Posterior cingulate gyrus (tissue), 11 donors: ENCODE measurements at places on chromosomes 13 and 19.

- no peak for DNase-seq
Observed at GRCh38 chr19:1101337-1101698, 2.5 kb upstream of the GPX4 start.

GRCh38 chr13:111939666-111940278 lies 127.2 kb upstream of the SOX1 start:
- no peak for DNase-seq

- no peak for DNase-seq
Observed at GRCh38 chr19:6393983-6394412, 1.0 kb upstream of the GTF2F1 start.

DNA sequence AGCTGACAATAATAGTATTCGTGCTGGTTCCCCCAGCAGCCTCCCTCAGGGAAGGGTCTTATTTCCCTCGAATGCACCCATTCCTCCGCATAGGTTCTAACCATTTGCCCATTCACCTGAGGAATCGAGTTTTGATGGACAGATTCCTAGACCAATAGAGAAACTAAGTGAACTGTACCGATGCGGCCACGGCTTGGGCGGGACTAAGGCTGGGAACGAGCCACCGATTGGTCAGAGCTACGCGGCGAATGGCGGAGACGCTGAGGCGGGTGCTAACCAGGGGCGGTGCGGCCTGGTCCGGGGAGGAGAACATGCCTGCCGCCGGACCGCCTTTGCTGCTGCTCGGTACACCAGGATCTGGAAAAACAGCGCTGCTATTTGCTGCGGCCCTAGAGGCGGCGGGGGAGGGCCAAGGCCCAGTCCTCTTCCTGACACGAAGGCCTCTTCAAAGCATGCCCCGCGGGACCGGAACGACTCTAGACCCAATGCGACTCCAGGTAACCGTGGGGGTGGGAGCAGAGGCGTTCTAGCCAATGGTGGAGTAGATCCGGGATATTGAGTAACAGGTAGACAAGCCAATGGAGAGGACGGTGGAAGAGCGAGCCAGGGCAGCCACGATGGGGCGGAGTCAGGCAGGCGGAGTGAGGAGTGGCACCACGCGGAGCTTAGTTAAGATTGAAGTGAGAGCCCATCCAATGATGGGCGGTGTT lies at the start of gene SWSAP1:
Gene SWSAP1 (plus strand): TSS at position 234 of the 710 bp plus-strand sequence. CDS start 15 bp downstream, at position 249.
- DNase-seq = peak; percentile 97

- DNase-seq = no peak
Observed at GRCh38 chr13:46698910-46699460, 98.0 kb downstream of the ESD start.

GRCh38 chr19:48303367-48303766 lies 22.0 kb upstream of the EMP3 start:
- no peak for DNase-seq

GRCh38 chr13:98445340-98446233 lies 131.3 kb downstream of the STK24 start:
- DNase-seq = peak; percentile 75

DNA sequence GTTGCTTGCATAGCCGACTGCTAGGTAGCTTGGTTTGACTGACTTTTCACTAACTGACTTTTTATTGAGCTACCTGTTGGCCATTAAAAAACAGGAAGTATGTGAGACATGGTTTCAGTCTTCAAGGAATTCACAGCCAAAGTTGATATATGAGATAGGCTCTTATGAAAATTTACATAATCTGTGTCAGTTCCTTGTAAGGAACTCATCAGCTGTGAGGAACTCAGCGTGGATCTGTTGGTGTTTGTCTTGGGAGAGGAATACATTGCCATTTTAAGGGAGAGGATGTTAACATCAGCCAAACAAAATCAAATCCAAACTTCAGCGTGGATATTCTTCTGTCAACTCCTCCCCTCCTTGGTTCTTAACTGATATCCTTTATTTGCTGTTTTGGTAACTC lies 2.0 kb downstream of the RNF113B start:
- no peak for DNase-seq

DNA sequence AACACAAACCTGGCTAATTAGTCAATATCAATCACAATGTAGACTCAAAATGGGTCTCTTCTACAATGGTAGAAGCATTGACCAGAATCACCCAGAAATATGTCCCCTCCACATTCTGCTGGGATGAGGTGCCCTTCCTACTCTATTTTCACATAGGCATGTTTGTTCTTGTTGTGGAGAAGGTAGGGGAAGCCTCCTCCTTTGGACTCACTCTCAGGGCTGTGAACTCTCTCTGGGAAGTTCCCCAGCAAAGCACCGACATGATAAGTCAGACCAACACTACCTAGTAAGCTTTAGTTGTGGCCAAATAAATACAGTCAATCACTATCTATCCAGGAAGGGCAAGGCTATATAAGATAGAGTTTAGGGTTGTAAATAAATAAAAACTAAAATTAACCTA lies 194.5 kb upstream of the UBL3 start:
- no peak for DNase-seq

- DNase-seq = no peak
Observed at GRCh38 chr13:44769686-44770085, 193.6 kb upstream of the TSC22D1 start.

DNA sequence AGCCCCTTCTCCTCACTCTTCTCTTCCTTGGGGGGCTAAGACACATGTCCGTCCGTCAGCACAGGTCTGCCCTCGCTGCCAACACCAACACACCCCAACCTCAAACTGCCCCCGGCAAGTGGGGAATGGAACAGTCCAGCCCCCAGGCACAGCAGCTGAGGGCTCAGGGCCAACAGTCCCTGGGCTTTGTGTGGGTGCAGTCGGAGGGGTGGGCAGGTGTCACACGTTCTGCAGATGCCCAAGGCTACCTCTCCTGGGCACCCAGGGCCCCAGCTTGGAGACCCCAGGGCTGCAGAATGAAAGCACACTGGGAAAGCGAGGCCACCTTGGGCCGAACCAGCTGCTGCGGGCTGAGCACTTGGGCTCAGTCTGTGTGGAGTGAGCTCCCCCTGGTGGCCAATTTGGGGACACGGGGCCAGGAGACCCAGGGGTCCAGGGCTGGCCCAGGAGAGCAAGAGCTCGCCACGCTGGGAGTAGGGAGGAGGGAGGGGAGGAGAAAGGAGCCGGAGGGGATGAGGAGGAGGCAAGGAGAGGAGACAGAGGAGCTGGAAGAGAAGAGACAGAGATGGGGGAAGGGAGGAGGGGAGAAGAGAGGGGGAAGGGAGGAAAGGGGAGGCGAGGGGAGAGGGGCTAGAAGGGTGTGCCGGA lies 14.0 kb upstream of the ATP8B3 start:
- peak; percentile 79 for DNase-seq

GRCh38 chr13:43078399-43078798 lies 55.0 kb downstream of the DNAJC15 start:
- DNase-seq = no peak

DNA sequence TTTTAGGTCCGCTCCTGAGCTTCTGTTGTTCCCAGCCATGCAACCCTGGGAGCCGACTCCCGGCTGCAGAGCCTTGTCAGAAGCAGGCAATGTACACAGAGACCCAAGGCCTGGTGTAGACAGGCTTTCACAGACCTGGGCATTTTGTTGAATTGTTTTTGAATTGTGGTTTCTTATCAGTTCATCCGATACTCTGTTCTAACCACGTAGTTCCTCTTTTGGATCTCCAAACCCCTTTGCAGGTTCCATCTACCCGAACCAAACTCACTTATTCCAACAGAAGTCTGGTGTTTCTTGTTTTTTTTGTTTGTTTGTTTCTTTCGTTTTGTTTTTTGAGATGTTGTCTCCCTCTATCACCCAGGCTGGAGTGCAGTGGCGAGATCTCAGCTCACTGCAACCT lies 6.3 kb upstream of the NLRP2 start:
- no peak for DNase-seq

- DNase-seq = no peak
Observed at GRCh38 chr19:27868007-27868406, 1344.9 kb downstream of the UQCRFS1 start.

GRCh38 chr19:33784432-33784831 lies 12.2 kb upstream of the KCTD15 start:
- no peak for DNase-seq

DNA sequence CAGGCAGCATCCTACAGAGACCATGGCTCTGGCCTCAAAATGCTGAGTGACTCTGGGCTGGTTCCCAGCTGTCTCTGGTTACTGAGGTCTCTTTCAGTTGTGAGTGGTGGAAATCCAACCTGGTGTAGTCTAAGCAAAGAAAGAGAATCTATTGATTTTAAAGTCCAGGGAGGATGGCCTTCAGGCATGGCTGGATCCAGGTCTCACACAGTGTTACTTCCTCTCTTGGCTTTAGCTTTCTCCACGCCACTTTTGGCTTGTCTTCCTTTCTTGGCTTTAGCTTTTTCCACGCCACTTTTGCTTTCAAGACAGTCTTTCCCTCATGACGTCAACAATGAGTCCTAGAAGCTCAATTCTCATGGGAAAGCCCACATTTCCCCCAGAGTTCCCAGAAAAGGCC lies 4.1 kb downstream of the CYP4F3 start:
- DNase-seq = no peak

DNA sequence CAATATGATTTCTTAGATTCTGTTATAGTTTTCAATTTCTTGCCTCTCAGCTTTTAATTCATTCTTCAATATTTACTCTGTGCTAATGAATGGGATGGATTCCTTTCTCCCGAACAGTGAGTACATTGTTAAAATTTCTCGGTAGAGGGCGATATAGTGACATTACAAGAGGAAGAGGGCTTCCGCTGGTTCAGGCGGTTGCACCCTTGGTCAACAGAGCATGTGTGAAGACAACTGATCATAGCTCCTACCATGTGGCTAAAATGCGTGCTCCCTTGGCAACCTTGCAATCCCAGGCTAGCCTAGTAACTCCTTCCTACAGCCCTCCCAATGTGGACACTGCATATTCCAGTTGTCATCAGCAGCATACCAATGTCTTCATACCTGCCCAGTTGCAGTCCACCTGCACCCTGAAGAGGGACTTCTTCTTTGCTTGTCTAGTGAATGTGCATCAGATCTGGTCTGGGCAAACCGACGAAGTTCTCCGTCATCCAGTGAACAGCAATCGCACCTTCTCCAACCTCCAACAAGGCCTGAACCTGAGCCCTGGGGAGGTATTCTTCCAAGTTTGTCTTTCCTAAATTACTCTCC lies 653.0 kb upstream of the GPC6 start:
- no peak for DNase-seq

GRCh38 chr13:106911627-106912026 lies 343.7 kb upstream of the ARGLU1 start:
- no peak for DNase-seq

DNA sequence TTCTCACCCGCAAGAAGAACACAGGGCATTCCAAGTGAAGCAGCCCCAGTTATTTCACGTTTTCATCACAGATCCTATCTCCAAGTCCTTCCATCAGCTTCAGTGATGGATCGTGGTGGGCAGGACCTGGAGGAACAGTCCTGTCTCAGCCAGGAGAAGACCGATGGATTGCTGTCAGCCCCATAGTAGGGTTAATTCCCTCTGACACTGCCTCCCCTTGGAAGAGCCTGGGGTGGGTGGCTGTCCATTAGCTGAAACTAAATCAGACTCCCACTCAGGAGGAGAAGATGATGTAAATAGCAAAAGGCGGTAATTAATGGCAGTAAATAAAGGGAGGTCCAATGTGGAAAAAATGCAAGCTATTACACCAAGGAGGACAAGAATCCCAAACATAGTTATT lies 131.0 kb downstream of the TNFRSF19 start:
- no peak for DNase-seq

DNA sequence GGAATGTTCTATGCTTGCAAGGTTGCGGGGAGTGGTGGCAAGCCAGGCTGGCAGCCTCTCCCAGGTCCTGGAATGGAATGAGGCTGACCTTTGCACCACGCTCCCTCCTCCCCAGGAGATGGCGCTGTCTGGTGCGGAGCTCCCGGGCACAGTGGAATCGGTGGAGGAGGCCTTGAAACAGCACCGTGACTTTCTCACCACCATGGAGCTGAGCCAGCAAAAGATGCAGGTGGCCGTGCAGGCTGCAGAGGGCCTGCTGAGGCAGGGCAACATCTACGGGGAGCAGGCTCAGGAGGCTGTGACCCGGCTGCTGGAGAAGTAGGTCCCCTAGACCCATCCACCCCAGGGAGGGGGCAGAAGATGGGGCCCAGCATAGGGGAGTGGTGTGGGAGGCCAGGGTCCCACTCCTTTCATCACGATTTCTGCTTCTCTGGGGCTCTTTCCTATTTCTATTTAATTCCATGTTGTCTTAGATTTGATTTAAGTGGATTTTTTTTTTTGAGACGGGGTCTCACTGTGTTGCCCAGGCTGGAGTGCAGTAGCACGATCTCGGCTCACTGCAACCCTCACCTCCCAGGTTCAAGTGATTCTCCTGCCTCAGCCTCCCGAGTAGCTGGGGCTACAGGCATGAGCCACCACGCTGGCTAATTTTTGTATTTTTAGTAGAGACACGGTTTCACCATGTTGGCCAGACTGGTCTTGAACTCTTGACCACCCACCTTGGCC lies 53.2 kb upstream of the SHKBP1 start:
- DNase-seq = peak; percentile 40

DNA sequence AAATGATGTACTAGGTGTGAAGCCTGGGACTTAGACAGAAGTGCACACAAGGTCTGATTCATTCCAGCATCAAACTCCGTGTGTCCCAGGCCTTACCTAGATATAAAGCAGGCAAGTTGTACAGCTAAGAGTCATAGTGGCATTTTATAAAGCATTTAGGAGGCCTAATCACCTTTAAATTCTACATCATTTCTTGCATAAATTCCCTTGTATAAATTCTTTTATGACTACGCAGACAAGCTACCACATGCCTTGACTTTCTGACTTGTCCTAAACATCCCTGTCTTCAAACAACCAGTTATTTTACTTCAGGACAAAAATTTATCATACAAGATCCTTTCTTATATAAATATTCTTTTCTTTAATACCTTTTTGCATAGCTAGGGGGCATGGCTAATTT lies 22.5 kb downstream of the TMEM255B start:
- DNase-seq = no peak

DNA sequence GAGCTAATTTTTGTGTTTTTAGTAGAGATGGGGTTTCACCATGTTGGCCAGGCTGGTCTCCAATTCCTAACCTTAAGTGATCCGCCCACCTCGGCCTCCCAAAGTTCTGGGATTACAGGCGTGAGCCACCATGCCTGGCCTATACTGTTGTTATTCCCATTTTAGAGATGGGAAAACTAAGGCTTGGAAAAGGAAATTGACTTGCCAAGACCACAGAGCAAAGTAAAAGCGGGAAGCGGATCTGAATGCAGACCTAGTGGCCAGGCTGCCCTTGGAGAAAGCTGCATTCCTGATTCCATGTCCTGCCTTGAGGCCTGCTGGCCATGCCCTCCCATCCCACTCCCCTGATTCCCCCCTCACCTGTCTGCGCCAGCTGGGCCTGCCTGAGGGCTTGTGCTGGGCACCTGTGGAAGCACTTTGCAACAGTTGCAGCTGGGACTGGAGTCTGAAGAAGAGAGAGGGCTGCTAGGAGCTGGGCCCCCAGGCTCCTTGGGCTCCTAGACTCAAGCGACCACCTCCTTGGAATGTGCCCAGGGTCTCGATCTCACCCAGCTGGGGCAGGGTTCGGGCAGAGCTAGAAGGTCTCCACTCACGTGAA lies 5.7 kb downstream of the PALM3 start:
- no peak for DNase-seq
